Karpas-422 (cell line): ENCODE measurements at places on chromosomes 7 and 10.

DNA sequence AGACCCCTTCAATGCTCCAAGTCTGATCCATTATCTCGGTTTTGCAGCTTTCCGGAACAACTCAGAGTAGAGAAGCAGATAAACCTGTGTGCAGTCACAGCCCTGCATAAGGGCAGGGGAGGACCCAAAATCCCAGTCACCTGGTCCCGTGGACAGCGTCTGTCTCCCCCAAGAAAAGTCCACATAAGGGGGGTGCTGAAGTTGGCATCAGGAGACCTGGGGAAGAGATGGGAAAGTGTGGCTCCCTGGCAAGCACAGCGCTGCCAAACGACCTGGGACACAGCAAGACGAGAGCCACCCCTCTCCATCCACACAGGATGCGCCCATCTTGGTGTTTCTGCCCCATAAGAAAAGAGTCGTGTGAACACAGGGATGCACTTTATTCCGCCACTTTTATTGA is 27.9 kb downstream of the ASB13 start:
- no peak for DNase-seq

DNA sequence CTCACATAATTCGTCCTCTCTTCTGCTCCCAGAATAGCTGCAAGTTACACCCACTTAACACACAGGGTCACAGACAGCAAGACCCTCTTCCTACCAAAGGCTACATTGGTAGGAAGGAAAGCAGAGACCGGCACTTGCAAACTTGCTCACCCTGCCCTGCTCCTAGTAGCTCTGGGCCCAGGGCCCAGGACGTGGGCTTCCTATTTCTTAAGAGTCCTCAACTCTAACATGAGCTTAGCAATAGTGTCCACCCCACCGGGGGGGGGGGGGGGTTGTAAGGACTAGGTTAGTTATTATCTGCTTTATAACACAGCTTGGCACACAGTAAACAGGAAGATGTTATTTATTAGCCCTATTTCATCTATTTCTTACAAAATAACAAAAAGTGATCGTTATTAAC is 106.6 kb downstream of the GRB10 start:
- DNase-seq, result no peak

DNA sequence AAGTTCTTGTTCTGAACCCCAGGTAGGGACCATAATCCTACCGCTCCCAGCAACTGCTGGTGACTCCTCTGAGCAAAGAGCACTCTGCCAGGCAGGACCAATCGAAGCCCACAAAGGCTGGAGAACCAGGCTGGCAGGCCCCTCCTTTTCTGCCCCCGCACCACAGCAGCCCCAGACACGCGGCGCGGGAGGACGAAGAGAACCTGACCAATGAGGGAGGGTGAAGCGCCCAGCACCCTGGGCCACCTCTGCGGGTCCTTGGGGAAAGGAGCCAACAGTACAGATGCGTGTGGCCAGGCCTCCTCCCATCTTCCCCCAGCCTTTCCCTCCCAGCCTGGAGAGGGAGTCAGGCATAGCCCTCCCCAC is 25.9 kb downstream of the CTBP2 start:
- no peak for DNase-seq

- no peak for DNase-seq
Measured at GRCh38 chr10:8269976-8270375, 215.5 kb downstream of the GATA3 start.

DNA sequence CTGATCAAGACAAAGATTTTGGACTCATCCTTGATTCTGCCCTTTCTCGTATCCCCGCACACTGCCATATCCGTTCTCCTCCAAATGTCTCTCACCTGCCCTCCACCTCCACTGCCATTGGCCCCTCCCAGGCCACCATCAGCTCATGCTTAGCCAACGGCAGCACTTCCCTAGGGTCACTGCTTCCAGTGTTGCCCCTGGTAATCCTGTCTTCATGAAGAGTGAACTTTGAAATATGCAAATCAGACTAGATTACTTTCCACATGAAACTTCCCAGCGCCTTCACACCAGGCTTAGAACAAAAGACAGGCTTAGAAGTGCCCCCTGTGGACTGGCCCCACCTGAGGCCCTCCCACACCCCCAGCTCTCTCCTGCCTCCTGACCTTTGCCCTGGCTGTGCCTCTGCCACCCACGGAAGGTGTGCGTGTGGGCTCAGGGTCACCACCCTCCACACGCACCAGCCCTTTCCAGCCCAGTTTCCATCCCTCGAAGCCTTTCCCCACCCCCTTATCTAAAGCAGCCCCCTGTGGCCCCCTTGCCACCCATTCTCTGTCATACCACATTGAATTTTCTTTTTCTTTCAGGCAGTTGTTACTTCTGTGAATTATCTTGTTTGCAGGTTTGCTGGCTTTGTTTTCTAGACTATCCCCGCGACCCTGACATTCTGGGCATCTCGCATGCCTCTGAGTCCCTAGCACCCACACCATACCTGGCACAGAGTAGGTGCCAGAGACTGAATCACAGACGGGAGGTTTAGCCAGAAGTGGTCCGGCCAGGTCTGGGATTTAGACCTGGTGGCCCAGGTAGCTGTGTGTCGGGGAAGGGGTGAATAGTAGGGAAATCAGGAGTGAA is 26.8 kb upstream of the C10orf53 start:
- no peak for DNase-seq

- DNase-seq, result no peak
Measured at GRCh38 chr7:4225361-4225771, 456.7 kb upstream of the FOXK1 start.

GRCh38 chr10:5155951-5156350 is 29.0 kb downstream of the AKR1C8 start:
- no peak for DNase-seq

GRCh38 chr10:69469976-69470375 is 18.7 kb downstream of the TSPAN15 start:
- no peak for DNase-seq

GRCh38 chr7:46208635-46209525 is 287.8 kb upstream of the IGFBP3 start:
- DNase-seq, result no peak

GRCh38 chr7:40348126-40348728 is 213.4 kb downstream of the SUGCT start:
- no peak for DNase-seq

DNA sequence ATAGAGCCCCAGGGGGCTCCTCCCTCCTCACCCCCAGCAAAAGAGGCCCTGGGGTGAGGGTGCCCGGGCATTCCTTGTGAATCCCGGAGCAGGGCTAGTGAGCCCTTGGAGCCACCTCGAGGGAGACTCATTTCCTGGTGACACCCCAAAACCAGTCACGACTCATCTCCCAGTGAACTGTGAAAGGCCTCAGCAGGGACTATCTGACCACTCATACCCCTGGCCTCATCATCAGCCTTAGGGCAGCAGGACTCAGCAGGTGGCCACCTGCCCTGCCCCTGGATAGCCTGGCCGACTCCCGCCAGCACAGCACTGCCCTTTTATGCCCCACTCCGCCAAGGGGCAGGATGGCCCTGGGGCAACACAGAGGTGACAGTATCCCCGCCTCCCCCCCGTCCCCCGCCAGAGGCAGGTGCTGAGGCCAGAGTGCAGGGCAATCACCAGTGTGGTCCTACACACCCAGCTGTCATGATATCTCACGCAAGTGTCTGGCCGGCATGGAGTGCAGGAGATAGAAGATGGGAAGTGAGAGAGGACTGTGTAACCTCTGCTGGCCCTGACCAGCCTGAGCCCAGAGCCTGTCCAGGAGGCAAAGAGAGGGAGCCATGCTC is 3.2 kb downstream of the SNCG start:
- DNase-seq, result no peak

DNA sequence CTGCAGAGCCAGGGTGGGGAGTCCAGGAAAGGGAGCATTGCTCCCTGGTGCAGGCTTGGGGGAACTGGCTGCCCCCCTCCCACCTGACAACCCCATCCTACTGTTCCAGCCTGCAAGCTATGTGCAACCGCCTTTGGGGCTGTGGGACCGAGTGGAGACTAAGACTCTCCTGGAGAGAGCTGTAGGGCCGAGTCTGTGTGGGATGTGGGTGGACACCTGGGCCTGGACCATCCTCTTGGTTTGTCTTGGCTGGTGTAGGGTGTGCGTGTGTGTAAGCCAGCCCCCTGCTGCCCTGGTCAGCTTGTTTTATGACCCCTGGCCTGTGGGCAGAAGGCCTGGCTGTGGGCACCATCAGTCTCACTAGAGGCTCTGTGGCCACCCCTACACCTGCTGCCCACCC is 1.6 kb upstream of the RAMP3 start:
- no peak for DNase-seq

GRCh38 chr7:2542916-2543871 is 12.1 kb downstream of the BRAT1 start:
- DNase-seq, result no peak

- DNase-seq, result no peak
Measured at GRCh38 chr7:76343294-76343930, 15.4 kb downstream of the YWHAG start.
